ENCODE measurements at places on chromosomes 16 and 17.

- DNase-seq = peak; percentile 91
Observed at GRCh38 chr16:89395150-89396142, 94.9 kb downstream of the ANKRD11 start.

DNA sequence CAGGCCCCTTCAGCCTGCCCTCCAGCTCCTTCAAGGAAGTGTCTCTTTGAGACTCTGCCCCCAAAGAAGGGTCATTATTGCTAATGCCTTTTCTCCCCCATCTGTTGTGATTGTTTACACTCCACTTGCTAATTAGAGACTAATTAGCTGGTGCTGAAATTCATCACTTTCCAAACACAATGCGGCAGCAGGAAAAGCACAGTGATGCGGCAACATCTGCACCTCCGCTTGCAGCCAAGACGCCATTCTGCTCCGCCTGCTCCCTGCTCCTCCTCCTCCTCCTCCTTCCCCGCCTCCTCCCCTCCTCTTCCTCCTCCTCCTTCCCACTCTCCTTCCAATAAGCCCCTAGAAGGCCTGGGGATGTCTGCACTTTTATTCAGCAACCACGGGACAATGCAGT is 110.5 kb downstream of the SDK2 start:
- no peak for DNase-seq

- DNase-seq = no peak
Observed at GRCh38 chr16:56611281-56611833, 3.0 kb downstream of the MT2A start.

DNA sequence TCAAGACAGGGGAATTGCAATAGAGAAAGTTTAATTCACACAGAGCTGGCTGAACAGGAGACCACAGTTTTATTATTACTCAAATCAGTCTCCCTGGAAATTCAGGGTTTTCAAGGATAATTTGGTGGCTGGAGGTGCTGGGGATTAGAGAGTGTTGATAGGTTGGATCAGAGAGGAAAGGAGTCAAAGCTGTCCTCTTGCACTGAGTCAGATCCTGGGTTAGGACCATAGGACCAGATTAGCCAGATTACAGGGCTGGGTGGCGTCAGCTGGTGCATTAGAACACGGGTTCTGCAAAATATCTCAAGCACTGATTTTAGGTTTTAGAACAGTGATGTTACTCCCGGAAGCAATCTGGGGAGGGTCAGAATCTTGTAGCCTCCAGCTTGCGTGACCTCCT is 1.8 kb upstream of the NSMCE1 start:
- no peak for DNase-seq

DNA sequence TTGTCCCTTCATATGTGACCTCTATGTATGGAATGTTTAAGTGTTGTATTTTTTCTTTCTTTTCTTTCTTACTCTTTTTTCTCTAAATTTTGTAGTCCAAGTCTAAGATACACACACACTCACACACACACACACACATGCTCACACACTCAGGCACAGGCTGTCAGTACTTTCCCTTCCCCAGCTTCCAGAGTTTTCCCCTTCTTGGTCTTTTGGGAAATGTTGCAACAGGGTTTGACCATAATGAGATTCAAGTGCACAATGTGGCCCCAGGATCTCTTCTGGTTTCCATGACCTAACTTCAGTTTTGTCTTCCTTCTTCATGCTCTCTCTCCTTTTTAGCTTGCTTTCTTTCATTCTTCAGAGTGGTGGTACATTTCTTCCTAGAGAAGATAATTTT is 289.8 kb upstream of the FOXF1 start:
- no peak for DNase-seq

GRCh38 chr17:65041518-65041917 is 15.0 kb downstream of the GNA13 start:
- no peak for DNase-seq

DNA sequence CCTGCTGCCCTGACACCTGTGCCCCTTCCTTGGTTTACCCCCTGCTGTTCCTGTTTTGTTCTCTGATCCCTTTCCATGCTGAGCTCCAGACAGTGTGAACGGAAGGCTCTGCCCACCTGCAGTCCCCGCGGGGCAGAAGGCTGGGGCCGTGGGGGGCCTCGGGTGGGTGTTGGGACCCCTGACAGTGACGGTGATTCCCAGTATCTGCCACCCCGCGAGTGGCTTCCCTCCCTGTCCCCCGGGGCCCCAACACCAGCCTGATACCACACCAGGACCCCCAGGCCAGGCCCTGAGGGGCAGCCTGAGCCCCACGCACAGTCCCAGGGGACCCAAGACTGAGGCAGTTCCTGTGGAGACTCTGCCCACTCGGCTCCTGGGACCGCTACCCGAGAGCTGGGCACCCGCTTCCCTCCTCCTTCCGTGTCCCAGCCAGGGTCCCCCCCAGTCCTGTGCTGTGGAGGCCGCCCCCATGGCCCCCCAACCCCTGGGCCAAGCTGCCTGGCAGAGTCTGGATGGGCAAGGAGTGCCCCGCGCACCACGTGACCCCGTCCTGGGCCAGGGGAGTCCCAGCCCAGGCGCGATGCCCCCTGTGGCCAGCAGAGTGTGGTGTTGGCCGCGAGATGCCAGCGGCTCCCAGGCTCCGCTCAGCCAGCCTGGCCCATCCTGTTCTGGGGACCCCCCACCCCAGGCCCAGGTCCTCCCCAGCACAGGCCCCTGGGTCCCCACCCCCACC is 10.0 kb upstream of the C1QTNF8 start:
- peak; percentile 73 for DNase-seq

- no peak for DNase-seq
Observed at GRCh38 chr17:6069539-6070429, at the start of gene WSCD1. Gene WSCD1 (plus strand): TSS chr17:6070379. CDS start chr17:6080659, 10,280 bp downstream.

- no peak for DNase-seq
Observed at GRCh38 chr16:14634389-14634725, 1.6 kb downstream of the BFAR start.

DNA sequence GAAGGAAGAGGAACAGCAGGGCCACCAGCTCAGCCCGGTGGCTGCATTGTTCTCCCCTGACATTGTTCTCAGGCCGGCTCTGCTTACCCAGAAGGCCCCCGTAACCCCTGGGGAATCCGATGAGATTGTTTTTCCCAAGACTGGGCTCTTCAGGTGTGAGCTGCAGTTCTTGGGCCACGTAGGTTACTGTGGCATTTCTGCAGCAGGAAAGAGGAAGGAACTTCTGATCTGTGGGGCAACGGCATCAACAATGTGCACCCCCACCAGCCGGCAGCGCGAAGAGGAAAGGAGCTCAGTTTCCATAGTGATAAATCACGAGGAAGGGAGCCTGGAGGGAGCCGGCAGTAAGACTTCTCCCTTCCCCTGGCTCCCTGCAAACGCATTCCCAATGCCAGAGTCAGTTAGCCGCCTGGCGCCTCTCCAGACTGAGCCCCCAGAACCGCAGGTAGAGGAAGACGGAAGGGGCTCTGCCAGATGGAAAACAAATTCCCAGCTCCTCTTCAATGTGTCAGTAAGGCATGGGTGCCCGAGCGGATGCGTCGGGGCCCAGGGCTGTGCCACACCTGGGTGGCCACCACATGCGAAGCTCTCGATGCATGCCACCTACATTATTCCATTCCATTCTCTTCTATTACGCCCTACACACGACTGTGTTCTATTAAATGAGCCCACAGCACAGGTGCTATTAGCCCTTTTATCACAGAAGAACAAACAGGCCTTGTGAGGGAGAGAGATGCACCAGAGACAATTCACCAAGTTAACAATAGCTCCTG is 21.5 kb upstream of the PECAM1 start:
- no peak for DNase-seq

GRCh38 chr17:45784293-45784740 is at the start of gene CRHR1:
Gene CRHR1 (plus strand): TSS chr17:45784320. CDS start chr17:45784545, 225 bp downstream.
- no peak for DNase-seq

DNA sequence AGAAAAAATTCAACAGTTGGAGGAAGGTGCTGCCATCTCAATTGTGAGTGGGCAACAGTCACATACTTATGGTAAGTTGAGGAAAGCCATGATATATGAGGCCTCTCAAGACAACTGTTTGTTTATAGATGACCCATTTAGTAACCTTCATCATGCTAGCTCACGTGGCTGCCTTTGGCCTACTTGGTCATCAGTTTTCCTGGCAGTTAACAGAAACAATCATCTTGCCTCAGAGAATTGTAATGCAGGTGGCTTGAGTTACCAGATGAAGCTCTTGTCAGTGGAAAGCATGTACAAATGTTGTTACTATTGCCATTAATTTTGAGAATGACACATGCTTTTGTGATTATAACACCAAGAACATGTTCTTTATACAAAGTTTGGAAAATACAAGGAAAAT is 14.7 kb downstream of the TPPP3 start:
- DNase-seq = no peak

DNA sequence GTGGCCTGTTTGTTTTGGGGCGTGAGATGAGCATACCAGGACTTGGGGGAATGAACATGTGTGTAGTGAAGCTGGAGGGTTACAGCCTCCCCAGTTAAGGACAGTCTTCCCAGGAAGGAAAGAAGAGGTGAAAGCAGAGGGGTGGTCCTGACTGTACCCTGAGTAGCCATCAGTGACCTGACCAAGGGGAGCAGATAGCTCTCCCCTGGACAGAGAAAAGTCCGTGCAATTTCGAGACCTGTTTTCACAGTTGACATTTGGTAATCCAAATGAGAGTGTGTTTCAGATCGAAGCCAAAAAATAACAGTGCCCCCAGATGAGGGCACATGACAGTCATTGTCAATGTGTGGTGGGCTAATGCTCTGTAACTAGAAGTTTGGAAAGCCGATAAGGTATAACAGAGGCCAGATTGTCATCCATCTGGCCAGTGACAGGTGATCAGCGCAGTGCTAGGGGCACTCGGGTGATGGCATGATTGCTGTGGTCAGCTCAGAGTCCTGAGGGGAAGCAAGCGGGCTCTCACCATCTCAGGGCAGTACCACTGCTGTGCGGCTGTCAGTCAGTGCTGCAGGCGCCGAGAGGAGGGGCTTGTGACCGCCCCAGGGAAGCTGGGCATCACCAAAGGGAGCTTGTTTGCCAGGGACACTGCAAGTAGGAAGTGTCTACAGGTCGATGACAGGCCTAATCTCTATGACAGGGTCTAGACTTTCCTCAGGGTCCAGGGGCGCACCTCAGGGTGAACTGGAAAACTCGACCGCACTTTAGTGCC is 1.1 kb upstream of the NME2 start:
- no peak for DNase-seq

DNA sequence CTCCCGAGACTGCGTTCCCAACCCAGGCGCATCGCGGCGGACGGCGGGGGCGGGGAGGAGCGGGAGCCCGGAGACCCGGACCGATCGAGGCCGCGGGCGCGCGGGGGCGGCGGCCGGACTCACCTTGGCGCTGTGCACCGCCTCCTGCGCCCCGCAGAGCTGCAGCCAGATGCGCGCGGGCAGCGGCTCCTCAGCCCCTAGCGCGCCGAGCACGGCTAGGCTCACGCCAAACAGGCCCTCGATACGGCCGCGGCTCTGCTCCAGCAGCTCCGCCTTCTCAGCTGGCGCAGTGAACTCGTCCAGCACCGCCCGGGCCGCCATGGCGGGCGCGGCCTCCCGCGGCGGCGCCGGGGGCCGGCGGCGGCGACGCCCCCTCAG is 339 bp downstream of the N4BP1 start:
- peak; percentile 49 for DNase-seq

GRCh38 chr17:83151056-83151441 is 71.6 kb downstream of the METRNL start:
- no peak for DNase-seq

GRCh38 chr17:76250141-76250540 is 9.8 kb upstream of the RNF157 start:
- no peak for DNase-seq

- DNase-seq = no peak
Observed at GRCh38 chr17:3503285-3503684, 27.5 kb downstream of the ASPA start.

- no peak for DNase-seq
Observed at GRCh38 chr16:89409161-89409711, 81.1 kb downstream of the ANKRD11 start.

DNA sequence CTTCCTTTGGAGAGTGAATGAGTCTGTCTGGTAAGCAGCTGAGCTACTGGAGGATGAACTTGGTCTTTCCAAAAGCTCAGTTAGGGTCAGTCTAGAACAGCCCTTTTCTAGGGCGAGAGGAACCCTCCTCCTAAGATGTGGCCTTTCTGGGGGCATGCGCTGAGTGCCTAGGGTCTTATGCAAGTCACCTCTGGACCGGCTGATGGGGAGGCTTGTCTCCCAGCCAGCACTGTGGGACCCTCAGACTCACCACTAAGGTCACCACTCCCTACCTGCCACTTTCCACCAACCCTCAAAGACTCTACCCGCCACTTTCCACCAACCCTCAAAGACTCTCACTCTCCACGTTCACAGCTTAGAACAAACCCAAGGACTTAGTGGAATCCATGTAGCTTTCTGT is 26.8 kb downstream of the LMF1 start:
- no peak for DNase-seq

DNA sequence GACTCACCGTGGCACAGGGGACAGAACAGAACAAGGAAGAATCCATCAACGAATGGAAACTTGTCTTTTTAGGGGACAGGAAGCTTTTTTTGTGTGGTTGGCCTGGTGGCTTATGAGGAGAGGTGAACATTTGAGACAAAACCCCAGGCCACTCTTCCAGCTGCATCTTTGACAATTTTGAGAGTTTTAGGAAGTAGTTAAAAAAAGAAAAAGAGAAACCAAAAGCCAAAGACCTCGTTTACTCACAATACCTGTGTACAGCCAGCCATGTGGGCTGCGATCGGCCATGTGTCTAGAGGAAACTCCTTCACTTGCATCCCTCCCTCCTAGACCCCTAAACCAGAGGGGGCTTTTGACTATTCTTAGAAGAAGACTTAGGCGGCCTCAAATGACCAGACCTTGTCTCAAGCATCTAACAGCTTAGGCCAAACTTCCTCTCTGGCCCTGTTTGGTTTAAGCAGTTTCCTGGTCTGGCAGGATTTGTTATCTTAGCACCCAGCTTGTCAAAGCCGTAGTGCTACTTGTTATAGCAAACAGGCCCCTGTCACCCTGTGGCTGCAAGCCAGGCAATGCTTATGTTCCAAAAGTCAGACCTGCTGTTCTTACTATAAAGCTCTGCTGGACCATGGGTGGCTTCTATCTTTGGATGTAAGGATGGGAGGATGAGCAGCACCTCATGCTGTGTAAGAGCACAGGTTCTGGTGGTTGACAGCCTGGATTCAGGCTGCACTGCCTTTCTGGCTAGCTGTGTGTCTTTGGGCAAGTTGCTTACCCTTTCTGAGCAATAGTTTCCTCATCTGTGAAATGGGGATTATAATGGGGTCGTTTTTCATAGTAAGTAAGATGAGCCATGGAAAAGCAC is 17.7 kb downstream of the KSR1 start:
- DNase-seq = peak; percentile 33

DNA sequence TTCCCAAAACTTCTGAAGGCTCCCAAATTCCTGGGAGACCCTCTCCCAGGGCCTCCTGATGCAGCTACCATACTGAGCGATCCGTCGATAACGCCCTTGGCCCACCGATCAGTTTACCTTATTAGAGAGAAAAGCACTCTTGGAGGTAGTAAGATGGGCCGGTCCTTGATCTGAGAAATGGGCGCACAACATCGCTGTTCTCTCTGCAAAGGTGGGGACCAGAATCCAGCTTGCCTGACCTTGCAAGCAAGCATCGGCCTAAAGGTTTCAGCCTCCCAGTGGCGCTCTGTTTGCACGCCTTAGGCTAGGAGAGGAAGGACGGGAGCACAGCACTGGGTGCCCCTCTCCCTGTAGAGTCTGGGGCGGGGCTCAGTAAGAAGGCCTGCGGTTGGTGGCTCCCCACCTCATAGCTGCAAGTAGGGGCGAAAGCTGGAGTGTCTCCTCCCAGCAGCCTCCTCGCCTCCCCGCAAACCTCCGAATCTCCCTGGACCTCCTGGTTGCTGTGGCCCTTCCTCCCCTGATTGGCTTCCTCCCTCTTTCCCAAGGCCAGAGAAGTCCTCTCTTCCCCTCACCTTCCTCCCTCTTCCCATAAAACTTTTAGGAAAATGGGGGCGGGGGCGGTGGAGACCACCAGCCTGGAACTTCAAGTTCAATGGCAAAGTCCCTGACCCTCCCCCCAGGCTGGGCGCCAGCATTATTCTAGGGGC is at the start of gene PRAC1:
Gene PRAC1 (minus strand): TSS at position 318 of the 707 bp plus-strand sequence. CDS start 126 bp downstream, at position 192.
- peak; percentile 93 for DNase-seq
